Activated CD4-positive, alpha-beta T cell treated with anti-CD3 and anti-CD28 coated beads, Interleukin-2, amount 50 U/mL, for 48 hours (primary cell): ENCODE measurements at places on chromosomes 13 and 19.

GRCh38 chr19:40576151-40576584 is 505 bp upstream of the SHKBP1 start:
- no peak for DNase-seq

GRCh38 chr19:42601811-42602443 is 7.2 kb upstream of the CEACAM8 start:
- DNase-seq = peak; percentile 22

GRCh38 chr13:28716511-28716910 is 2.3 kb downstream of the SLC46A3 start:
- no peak for DNase-seq

DNA sequence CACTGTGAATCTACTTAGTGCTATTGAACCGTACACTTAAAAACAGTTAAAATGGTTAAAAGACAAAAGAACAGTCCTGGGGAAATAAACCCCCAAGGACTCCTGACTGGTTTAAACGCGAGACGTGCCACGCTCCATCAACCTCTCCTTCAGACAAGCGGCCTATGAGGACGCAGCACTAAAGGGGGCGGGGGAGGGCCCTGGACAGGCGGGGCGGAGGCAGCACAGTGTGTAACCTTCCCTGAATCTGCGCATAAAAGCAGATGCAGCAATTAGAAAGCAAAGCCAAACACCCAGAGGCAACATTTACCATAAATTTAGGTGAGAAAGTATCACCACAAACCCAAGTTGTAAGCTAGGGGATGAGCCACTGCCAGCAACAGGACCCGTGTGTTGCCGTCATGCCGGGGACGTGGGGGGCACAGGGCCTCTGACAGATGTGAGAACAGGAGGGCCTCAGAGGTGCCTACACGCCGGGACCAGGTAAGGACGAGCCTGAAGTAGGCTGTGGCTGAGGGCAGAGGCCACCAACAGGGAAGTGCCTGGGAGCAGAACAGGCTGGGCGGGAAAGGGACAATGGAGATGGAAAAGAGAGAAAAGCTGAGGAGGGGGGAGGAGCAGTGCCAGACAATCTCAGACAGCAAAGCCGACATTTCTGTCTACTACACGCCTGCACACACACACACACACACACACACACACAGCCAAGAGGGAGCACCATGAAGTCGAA is 15.3 kb upstream of the ADPRHL1 start:
- DNase-seq = no peak

- no peak for DNase-seq
Measured at GRCh38 chr13:96218475-96218874, 128.6 kb downstream of the HS6ST3 start.

DNA sequence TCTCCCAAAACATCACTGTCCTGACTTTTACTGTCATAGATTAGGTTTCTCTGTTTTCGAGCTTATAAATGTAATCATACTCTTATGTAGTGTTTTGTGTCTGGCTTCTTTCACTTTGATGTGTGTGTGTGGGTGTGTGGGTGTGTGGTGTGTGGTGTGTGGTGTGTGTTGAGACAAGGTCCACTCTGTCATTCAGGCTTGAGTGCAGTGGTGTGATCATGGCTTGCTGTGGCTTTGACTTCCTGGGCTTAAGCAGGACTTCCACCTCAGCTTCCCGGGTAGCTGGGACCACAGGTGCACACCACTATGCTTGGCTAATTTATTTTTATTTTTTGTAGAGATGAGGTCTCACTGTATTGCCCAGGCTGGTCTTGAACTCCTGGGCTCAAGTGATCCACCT is 59.6 kb downstream of the PDS5B start:
- peak; percentile 62 for DNase-seq

GRCh38 chr19:38283271-38283670 is 18.9 kb downstream of the SPINT2 start:
- no peak for DNase-seq

DNA sequence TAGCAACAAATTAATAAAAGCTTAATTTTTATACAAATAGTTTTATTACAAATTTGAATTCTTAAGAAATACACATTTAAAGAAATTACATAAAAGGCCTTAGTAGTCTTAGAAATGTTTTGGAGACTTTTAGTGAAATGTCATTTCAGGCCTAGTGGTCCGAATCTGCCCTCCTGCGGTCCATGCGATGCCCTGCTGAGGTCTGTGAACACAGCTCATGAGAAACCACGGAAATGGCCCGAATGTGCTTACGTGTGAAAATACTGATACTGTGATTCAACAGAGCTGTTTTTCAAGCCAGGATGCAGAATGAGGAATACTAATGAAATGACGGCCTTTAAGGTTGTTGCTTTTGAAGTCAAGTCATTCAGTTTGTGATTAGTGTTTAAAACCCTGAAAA is 157.9 kb downstream of the COL4A1 start:
- DNase-seq = no peak

DNA sequence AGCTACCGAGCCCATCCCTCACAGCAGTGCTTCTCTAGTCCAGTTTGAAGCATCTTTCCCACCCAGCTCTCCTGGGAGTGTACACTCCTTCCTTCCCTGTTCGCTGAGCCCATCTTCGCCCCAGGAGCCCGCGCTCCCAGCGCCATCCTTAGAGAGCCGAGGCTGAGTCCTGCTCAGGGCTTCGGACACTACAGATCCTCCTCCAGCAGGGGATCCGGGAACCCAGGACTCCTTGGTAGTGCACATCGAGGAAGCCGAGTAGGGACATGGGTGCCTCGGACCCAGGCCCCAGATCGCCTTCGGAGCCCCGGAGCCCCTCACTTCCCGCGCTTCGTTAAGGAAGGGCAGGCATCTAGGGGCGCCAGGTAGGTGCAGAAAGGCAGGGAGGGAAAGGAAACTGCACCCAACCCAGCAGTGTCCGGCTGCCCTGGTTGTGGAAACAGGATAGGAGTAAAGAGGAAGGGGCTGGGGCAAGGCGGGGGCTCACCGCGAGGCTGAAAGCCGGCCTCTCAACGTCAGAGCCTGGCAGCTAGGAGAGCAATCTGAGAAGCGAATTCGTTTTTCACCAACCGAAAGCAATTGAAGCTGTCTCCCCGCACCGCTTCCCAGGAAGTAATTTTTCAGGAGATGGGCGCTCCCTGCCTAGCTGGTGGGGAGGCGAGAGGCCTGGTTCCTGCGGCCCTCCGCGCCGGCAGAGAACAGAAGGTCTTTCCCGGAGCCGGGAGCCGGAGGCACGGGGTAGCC is 1.0 kb downstream of the PDX1 start:
- DNase-seq = no peak

- no peak for DNase-seq
Measured at GRCh38 chr19:50465986-50466705, 10.2 kb upstream of the EMC10 start.

DNA sequence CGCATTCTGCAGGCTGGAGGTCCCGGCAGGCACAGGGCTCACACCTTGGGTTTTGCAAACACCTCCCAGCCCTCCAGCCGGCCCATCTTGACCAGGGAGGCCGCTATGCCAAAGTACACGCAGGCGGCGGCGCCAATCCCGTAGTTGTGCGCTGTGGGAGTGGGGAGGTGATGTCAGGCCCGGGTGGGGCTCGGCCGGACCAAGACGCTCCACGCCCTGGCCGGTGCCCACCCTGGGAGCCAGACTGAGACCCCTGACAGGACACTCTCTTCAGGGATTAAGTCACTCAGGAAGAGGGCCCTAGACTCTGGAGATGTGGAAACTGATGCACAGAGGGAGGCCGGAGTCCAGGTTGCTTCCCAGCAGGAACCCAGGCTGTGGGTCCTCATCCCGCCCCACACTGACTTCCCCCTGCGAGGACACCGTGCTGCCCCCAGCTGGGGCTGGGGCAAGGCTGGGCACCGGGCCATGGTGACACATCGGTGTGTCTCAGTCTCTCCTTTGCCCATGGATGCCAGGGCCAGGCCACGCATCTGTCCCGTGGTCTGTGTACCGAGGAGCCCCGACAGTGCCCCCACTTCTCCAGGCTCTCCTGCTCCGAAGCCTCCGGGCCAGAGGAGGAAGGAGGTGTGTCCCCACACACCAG is 8.8 kb downstream of the NDUFA11 start:
- DNase-seq = no peak

GRCh38 chr13:104382951-104383350 is 1316.7 kb upstream of the SLC10A2 start:
- no peak for DNase-seq

DNA sequence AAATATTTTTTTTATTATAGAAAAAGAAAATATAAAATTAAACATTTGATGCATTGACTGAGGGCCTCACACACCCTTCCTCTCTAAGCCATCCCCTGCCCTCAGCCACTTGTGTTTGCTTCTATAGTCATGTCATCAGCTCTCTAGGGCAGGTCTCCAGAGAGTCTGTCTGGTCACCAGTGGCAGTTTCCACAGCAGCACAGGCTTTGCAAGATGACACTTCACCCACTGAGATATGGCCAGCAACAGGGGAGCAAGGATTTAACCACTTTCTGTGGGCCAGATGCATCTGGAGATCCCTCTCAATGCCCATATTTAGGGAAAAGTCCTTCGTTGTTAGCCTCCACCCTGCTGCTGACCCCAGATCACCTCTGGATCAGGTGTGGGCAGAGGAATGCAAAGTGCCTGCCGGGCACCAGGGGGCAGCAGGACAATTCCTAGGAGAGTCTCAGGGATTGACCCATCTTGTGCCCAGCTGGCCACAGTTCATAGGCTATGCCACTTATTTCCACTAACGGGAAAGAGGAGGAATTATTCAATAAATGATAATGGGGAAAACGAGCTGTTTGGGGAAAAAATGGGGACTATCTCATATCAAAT is 4.8 kb downstream of the ABCC4 start:
- DNase-seq = peak; percentile 23

DNA sequence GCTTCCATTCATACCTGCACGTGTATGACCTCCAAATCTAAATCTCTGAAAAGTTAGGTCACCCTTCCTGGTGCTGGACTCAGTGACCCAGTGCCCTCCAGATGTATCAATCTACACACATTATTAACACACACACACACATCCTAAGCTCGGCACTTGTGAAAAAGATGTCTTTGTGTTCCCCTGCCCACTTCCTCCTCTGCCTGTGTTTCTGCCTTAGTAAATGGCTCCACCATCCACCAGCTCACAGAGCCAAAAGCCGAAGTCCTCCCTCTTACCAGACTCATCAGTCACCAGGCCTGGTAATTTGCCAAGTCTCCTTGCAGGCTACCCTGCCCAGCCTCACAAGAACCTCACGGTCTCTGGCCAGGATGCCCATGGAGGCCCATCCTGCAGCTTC is 131.5 kb downstream of the SHISA2 start:
- no peak for DNase-seq

DNA sequence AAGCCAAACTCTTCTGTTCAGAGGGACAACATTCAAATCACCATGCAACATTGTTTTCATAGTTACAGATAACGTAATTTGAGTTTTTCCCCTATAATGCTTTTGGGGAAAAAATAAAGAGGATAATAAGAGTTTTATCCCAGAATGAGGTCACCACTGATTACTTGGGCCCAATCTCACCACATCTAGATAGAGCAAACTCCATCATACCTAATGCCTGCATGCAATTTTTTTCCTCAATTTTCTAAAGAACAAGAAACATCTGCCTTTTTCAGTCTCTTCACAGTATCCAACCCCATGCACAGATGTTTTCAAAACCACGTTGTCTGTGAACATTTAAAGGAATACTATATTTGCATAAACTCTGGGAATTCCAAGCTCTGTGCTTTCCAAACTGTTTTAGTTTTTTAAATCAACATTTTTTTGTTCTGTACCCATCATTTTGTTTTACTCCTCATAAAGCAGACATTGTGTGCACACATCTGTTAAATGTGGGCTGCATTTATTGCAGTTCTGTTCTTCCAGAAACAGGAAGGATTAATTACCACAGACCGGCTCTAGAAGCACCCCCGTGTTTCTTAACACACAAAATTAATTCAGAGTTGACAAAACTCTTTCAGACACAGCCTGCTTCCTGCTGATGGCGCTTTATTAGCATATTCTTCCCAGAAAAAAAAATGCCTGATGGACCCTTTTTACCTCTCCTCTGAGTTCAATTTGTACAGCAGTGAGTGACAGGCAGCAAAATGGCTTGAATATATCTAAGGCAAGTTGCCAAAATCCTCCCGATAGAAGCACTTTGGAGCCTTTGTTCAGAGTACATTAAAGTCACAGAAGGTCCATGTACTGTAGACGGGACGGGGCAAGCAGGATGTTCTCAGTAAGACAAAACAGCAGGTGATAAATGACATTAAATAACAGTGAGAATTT is 1171.9 kb downstream of the EFNB2 start:
- no peak for DNase-seq

GRCh38 chr19:29840066-29840950 is 28.5 kb downstream of the CCNE1 start:
- DNase-seq = no peak

DNA sequence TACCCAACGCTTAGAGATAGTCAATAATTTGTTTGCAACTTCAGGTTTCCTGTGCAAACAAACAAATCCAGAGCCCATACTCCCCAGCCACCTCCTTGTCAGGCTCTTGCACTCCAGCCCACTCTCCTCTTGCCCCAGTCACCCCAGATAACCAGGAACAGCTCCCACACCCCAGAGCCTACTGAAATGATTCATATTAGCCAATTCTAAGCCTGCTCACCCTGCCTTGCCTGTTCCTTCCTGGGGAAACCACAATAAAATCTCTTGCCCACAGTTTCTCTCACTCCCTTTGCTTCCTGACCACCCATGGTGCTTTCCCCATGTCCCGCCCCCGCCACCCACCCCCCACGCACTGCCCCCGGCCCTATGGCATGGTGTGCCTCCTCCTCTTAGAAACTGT is 3.8 kb upstream of the ACTL9 start:
- peak; percentile 45 for DNase-seq

- no peak for DNase-seq
Measured at GRCh38 chr13:98103942-98104880, 38.7 kb upstream of the FARP1 start.

DNA sequence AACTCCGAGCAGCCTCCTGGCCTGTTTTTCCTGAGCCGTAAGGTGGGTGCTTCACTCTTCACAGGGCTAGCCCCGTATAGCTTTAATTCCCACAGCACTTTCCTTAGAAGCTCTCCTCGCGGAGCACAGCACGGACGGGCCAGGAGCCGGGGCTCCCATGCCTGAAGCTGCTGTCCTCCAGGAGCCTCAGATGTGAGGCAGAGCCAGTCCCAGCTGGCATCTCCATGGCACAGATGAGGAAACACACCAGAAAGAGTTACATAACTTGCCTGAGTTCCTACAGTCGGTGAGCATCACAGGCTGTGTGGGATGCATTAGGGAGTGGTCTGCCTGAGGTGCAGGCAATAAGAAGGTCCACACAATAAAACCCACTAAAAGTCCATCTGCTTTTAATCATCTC is 118.5 kb downstream of the ATP8A2 start:
- DNase-seq = no peak

- DNase-seq = no peak
Measured at GRCh38 chr13:23793711-23794110, 95.5 kb downstream of the MIPEP start.

- DNase-seq = no peak
Measured at GRCh38 chr13:38900188-38900587, 90.4 kb downstream of the STOML3 start.
